ENCODE measurements at places on chromosomes 16 and 17.

DNA sequence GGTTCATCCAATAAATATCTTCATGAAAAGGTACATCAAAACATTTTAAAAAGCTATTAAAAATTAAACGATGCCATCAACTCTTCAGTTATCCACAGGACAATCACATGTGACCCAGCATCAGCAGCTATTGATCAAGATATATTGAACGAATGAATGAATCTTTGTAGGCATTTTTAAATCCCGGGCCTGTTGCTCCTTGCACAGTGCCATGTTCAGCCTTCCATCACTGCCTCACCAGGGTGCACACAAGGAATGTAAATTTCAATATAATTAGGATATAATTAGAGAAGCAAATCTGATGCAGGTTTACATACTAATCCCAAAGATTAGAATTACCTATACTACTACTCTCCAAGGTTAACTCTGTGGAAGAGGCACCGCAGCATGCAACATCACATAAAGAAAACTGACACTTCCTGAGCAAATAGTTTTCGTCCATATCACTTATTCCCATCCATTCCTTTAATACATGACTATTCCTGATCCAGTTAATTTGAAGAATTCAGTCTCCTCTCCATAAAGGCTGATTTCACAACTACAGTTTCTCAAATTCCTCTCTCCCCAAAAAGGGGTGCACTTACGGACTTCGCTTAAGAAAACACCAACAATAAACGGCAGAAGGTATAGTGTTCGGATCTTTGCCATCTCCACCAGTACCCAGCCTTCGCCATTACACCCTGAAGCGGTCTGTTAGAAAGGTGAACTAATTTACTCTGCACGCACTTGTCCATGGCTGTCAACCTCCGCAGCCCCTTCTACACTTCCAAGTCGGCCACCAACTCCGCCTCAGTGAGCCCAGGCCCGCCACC is 938 bp downstream of the NCOR1 start:
- DNase-seq: no peak

DNA sequence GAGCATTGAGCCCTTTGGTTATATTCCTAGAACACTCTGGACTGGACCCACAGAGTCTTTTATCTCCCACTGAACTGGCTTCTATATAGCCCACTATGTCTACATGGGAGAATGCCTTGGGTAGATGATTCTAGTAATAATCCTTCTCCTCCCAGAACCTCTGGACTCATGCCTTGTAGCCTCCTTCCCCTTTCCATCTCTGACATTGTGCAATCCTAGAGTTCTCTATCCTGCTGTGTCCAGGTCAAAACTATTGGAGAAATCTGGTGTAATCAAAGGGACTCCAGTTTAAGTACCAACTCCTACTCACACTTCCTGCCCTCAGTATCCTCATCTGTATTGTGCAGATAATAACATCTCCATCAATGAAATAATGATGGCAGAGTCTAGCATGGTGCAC is 9.1 kb downstream of the RCVRN start:
- DNase-seq: no peak

DNA sequence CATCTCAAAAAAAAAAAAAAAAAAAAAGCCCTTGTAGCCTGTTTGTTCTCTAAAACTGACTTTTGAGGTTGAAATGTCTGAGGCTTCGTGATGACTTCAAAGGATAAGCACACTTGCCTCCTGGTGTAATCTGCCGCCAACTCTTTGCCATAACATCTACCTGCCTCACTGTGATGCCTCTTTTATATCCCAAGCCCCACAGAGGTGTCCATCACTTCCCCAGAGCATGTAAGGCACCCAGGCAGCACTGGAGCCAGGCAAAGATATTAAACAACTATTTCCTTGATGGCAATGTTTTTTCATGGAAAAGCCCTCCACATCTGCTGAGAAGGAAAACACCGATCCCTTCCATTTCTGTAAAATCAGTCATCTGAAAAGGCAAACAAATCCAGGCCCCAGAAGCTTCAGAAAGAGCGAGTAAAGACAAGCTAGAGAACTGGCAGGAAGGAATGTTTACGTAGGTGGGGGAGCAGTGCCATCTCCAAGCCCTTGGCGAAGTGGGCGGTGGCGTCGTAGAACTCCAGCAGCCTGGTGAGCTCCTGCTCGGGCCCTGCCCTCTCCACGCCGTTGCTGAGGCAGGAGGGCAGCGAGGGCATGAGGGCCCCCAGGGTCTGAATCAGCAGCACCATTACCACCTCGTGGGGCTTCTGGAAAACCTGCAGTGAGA is 28.6 kb downstream of the COG7 start:
- no peak for DNase-seq

- DNase-seq: no peak
Observed at GRCh38 chr16:68995011-68995504, 110.4 kb upstream of the HAS3 start.

- DNase-seq: no peak
Observed at GRCh38 chr17:20223808-20224328, 214.7 kb downstream of the SPECC1 start.

- DNase-seq: no peak
Observed at GRCh38 chr16:67668495-67669157, 2.0 kb downstream of the C16orf86 start.

DNA sequence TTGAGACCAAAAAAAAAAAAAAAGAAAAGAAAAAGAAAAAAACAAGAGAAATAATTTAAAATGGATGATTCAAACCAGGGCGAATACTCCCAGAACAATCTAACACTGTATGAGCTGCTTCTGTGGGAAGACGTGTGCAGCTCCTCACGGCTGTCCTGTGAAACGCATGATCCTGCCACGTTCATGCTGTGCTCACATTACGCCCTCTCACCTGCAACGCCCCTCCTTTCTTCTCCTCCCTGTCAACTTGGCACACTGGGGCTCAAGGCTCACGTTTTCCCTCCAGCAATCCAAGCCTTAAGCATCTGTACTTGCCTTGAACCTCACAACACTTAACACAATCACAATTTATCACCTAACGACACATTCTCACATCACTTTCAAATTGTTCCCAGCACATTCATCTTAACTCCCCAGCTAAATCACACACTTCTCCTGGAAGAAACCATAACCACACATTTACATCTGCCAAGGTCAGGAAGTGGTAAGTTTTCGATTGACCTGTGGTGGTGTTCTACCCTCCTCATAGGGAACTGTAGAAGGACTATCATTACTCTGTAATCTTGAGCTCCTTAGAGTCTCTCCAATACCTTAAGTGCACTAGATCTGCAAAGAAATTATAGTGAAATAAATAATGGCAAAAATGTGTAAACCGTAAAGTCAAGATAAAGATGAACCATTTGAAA is 29.1 kb downstream of the MBTPS1 start:
- DNase-seq: no peak

DNA sequence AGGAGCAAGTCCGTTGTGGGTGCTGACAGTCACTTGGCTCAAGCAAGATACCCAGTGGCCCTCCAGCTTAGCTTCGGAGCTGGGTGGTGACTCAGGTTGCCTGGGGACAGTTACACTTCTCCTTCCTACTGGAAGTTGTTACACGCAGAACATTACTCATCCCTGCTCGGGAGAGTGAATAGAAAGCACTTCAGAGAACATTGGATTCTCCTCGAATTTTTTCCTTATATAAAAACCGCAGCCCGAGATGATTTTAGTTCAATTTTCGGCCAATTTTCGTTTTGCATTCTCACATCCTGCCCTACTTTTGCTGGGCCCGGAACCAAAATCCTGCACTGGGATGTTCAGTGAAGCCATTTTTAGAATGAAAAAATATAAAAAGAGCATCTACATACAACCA is 99.7 kb downstream of the ELAC2 start:
- DNase-seq: no peak

- DNase-seq: no peak
Observed at GRCh38 chr17:39563476-39563875, 44.2 kb downstream of the NEUROD2 start.

DNA sequence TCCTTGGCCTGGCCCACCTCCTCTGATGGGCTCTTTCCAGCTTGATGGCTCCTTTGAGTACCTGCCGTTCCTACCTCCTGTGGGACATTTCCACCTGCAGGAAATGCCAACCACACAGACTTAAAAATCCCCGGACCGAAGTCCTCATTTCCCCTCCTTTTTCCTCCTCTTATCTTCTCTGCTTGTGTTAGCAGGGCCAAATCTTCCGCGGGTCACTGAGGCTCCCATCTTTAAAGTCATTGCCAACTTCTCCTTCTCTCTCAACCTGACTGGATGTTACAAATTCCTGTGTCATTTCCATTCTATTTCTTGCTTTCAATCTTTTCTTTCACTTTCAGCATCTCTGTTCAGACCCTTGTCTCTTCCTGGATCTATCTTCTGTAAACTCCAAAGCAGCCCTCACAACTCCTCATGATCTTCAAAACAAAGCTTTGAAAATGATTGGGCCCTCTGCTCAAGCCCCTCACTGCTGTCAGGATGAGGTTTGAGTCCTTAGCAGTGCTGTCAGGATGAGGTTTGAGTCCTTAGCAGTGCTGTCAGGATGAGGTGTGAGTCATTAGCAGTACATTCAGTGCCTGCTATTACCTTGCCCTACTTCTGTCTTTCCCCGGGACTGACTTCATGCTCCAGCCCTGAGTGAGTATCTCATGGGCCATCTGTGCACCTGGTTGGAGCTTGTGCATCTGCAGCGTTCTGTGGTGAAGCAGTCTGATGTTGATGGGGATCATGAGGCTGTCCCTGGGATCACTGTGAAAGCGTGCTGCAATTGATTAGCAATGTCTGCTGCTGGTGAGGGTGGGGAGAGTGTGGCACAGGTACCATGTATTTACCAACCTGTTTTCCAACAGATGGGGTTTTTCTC is 100.1 kb downstream of the IRF8 start:
- no peak for DNase-seq

DNA sequence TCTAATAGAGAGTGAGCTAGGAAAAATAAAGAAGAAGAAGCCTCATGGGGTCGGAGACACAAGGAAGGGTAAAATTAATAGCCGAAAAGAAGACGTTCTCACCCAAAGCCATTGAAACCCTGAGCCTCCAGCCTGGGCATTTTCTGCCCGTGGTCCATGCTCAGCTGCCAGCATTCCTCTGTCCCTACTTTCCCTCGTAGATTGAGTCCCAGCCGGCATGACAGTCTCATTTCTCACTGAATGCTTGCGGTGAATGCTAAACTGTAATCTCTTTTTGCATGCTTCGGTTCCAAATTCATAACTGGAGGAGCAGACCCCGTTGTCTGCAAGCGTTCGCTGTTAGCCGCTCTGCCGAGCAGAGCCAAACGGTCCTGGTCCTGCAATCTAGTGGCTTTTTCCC is 54.0 kb upstream of the COX10 start:
- DNase-seq: no peak

- no peak for DNase-seq
Observed at GRCh38 chr16:89536371-89536770, 24.1 kb upstream of the RPL13 start.

GRCh38 chr17:79930877-79931816 is 91.9 kb upstream of the CBX4 start:
- no peak for DNase-seq

GRCh38 chr17:61427567-61427966 is 24.7 kb upstream of the TBX4 start:
- DNase-seq: no peak

DNA sequence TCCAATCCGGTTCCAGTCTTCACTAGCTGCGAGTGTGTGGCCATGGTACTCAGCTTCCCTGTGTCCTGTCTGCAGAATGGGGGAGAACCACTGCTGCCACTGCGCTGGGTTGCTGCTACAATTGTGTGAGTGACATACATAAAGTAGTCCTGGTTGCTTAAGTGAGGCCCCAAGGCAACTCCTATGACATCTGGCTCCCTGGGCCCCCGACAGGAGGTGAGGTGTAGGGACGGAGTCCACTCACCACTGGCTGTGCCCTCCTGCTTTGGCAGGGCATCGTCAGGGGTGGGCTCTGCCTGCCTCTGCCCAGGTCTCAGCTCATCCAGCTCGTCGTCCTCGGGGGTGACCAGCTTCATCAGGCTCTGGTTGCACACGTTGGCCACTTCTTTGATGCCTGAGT is 20.4 kb downstream of the VAC14 start:
- DNase-seq: no peak

GRCh38 chr17:78865682-78866390 is 25.2 kb upstream of the USP36 start:
- peak; percentile 74 for DNase-seq

- no peak for DNase-seq
Observed at GRCh38 chr16:87507351-87508069, 14.7 kb upstream of the ZCCHC14 start.

DNA sequence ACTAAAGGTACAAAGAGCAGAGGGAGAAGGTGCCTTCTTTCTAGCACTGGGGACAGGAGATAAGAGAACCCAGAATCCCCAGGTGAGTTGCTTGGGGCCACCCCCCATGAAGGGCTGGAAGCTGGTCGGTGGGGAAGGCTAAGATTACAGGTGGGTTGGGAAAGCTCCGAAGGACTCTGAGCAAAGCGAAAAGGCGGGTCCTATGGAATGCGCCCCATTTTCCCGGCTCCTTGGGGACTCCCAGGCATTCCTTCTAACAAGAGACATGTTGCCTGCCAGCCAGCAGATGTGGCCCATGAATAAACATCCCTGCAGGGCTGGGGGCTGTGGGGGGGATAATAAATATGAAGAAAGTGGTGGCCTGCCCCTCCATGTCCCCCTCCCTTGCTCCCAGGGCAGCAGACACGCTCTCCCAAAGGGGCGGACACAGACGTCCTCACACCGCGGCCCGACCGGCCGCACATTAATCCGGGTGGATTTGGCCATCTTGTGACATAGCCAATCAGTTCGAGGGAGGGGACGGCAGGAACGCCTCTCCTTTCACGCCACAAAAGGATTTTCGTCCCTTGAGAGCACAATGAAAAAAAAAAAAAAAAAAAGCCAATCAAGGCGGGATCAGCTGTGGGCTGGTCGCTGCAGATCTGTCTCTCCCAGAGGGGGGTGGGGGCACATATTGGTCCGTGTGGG is 98.5 kb downstream of the SOX9 start:
- no peak for DNase-seq

GRCh38 chr16:47204736-47205504 is 61.2 kb upstream of the NETO2 start:
- DNase-seq: no peak
